Thoracic aorta (tissue), 2 donors: ENCODE measurements at places on chromosomes 5 and 9. TPM values are rescaled to one million over a fixed set of nuclear protein-coding genes. Genes with fewer than 3 reads are reported as not detected.

DNA sequence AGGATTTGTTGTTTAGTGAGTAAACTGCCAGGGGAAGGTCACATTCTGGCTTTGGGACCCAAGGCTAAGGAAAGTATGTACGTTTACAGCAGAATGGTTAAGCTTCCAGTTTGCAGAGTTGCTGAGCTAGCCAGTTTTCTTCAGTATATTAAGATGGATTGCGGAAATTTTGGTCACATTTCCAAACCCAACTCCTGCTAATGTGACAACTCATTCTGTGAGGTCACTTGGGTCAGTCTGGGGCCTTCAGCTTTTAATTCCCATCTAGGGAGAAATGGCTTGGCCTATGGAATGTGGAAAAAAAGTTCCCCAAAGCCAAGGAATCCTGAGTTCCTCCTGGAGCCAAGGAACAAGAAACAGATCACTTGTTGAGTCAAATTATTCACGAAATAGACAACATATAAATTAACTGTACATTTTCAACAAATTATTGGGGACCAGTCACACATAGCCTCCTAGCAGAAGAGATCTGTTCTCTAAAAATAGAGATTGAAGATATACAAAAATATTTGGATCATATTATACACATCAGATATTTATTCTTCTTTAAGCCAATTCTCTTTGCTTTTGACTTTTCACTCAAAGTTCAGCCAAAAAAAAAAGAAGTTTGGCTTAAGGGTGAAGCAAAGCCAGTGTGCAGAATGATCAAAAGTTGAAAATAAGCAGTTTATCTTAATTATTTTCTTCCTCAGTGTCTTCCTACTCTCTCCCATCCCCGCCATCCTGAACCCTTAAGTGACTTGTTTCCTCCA lies 8.8 kb downstream of the KCNV2 start:
- no peak for DNase-seq

GRCh38 chr5:75681125-75681830 lies 36.0 kb downstream of the POC5 start:
- no peak for DNase-seq

TNIP1 gene
- 103 TPM for total RNA-seq

- no peak for DNase-seq
These were observed 82.1 kb downstream of the CYFIP2 start for GRCh38 chr5:157348049-157348400.

DNA sequence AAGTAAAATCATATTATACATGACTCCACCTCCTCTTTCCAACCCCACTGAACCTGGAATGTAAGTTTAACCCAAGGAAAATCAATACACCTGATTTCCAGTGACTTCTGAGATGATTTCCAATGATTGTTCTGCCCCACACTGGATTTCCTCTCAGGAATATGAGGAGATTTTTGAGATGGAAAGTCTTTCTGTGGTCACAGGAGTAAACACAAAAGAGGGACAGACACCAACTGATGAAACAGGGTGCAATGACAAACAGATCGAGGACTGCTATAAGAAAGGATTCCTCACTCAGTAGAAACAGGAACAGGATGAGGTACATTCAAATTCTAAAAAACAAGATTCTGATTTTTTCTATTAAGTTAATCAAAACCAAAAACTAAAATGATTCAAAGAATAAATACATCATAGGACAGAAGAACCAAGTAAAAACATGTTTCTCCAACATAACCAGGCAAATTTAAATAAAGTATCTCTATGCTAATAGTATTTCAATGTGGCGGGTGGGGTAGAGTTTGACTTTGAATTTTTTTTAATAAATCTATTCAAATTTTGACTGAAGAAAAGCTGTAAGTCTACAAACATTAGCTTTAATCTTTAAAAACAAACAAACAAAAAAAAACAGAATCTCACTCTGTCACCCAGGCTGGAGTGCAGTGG lies 42.1 kb downstream of the DTWD2 start:
- no peak for DNase-seq

GRCh38 chr5:92455011-92455410 lies 1071.9 kb upstream of the ARRDC3 start:
- DNase-seq = no peak

- DNase-seq = no peak
These were observed 57.1 kb downstream of the HCN1 start for GRCh38 chr5:45639040-45639439.

DNA sequence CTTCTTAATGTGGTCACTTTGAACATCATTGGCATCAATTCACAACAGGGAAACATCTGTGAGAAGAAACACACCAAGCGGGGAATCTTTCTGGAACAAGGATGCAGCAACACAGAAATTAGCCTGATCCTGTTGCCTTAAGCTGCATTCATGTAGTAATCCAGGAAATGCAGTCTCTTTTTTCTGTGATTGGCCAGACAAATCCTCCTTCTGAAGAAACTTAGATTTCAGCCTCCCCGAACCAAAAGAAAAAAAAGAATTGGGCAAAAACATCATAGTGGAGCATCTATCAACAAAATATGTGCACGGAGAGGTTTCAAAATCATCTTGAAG lies 7.2 kb upstream of the XPA start:
- no peak for DNase-seq

SPAAR gene
- 4.9 TPM for total RNA-seq

DNA sequence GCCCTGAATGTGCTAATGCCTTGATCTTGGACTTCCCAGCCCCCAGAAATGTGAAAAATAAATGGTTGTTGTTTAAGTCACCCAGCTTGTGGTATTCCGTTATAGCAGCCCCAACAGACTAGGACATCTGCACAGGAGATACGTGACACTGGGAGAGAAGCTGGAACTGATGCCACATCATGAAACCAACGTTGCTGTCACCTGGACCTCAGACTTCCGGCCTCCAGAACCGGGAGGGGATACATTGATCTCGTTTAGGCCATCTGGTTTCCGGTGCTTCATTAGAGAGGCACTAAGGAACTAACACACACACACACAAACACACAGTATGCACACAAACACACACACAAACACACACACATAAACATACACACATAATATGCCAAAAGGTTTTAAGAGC lies 75.0 kb upstream of the ICE1 start:
- no peak for DNase-seq

DNA sequence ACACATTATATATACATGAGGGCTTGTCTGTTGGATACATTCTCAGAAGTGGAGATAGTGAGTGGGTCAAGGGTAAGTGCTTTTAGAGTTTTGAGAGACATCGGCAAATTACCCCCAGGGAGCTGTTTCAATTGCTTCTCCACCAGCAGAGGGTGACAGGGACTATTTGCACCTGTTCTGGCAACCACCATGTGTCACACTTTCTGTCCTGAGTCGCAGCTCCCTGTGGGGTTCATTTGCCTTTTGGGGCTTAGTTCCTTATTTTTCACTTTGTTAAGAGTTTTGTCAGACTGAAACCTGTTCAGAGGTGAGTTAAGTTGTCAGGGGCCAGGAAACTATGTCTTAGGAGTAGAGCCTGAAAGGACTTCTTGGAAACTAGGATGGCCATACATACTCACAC lies 20.1 kb upstream of the SLC36A1 start:
- no peak for DNase-seq

DNA sequence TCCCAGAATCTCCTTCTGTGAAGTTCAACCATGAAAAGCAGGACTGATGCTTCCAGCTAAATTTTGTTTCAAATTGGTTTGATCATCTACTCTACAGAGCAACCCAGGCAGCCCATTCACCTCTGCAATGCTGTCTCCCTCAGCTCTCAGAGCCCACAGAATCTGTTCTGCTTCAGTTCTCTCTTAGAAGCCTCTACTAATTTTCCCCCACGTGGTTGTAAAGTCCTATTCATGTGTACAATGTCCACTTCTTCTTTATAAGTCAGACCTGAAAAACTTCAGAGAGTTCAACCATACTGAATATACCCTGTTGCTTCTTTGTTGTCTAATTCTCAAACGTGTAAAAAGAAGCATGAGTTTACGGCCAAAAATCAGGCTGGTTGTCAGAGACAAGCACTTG lies 21.3 kb upstream of the FAM13B start:
- DNase-seq = no peak

DNA sequence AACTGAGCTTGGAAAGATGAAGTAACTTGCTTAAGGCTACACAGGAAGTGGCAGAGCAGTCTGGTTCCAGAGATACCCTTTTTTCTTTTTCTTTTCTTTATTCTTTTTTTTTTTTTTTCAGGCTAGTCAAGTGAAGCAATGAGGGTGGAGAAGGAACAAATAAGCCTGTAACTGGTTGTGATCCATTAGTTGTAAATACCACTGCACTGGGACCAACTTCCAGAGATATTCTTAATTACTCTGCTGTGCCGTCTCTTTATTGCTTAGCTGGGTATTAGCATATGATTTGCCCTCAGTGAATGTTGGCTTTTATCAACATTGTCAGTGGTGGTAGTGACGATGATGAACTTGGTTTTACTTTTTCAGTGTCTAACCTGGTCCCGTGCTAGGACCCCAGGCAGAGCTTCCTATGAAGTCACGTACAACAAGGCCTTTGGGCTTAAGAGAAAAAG lies 26.7 kb downstream of the LNPEP start:
- no peak for DNase-seq

ARID3C gene
- not detected for total RNA-seq

- DNase-seq = no peak
These were observed 80.3 kb downstream of the FAM81B start for GRCh38 chr5:95471487-95471886.

FGF1 gene
- total RNA-seq = 56.7 TPM

DNA sequence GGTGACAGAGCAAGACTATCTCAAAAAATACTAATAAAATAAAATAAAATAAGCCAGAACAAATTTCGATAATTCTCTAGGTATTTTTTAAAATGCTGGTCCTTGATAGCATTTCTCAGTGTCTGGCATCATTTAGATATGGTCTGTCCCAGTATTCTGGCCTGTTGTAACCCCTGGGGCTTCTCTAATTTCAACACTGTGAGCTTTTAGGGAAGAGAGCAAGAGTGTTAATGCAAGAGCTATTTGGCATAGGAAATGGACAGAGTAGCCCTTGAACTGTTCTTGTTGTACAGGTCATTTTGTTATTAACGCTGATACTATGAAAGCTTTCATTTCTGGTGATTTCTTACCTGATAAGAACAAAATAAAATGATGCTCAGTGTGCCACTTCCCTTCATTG lies 112.2 kb upstream of the ZNF608 start:
- no peak for DNase-seq

ARHGEF37 gene
- total RNA-seq = 11.4 TPM

DNA sequence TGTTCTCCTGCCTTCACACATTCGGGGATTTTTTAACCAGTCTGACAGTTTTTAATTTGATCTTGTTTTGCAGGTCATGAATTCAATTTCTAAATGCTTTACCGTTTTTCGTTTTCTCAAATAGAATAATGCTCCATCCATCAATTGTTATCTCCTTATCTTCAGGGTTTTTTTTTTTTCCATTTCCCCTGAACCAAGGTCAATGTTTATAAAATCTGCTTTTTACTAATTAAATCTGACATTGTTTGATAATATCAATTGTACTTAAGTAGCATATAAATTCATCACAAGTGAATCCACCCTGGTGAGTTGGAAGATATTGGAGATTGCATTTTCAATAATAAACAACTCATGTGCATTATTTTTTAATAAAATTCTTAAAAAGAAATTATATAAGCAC lies 2004.6 kb upstream of the WWC1 start:
- no peak for DNase-seq

DNA sequence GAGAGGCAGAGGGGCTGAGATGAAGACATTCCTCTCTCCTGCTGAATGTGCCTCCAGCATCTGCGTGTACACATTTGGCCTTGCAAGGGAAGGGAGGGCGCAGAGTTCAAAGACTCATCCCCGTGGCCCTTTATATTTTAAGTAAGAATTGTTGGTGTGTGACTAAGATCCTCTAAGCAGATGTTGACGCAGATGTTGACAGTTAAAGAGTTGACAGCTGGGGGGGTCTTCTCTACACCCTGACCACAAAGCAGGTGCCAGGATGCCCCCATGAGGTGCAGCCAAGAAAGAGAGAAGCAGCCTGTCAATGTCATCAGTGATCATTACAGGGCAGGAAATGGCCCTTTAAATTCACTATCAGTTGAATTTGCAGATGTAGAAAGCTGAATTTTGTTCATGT lies 262.9 kb downstream of the IRX1 start:
- DNase-seq = no peak

TOR2A gene
- total RNA-seq = 14.5 TPM

- DNase-seq = no peak
These were observed 32.0 kb downstream of the GTF3C4 start for GRCh38 chr9:132702254-132702653.

MCCC2 gene
- 32.1 TPM for total RNA-seq

UBE2R2 gene
- 21.3 TPM for total RNA-seq

DNA sequence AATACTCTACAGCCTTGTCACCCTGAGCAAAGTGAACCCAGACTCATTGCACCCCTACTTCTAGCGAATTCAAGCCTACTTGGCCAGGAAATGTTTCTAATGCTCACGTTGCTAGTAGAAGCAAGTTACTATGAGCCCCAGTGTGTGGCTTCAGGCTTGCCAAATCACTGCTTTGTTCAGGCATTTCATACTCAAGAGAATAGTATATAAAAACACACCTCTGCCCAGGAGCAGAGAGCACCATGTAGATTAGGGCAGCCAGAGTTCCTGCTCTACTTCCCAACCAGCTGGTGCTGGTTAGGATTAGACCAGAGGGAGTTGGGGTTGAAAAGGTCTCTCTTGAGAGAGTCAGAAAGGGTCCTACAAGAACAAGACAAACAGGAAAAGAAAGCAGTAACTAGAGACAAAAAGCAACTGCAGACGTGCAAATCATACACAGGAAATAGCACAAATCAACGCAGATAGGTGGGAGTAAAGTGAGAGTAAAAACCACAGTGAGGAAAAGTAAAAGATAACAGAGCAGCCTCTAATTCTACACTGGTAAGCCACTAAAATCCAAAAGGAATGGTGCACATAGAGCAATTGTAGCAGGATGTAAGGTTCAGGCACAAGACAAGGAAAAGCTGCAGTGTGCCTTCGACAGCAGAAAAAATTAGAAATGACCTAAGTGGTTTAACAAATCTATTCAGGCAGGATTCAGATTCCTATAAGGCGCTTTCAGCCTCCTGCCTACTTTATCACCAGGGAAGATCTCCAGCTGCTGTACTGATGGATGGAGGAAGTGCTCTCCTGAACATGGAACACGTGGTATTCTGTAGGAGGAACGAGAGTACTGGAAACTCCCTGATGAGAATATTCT lies 49.6 kb upstream of the KIF2A start:
- no peak for DNase-seq

GRCh38 chr5:60651872-60652620 lies 47.9 kb downstream of the DEPDC1B start:
- no peak for DNase-seq

FOXD4L3 gene
- total RNA-seq = not detected

CCDC171 gene
- total RNA-seq = 4.3 TPM

DNA sequence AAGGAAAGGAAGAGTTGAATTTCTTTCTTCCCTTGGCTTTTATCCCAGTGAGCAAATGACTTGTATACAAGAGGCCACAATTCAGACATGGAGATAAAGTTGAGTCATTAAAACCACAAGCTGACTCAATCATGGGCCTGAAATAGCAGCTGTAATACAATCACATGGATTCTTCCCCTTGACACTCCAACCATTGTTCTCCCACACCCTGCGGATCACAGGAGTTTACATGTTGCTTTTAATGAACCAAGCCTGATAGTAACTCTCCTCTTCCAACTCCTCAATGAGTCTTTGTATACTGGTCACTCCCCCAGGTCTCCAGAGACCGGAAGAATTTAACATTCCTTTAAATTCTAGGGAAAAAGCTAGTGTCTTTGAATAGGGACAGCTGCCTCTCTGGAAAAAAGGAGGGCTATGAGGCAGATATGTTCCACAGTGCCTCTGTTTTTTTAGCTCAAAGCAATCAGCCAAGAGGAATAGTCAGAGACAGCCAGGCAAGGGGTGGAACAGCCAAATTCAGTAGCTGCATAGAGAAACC lies 32.4 kb downstream of the PCDHGC5 start:
- no peak for DNase-seq
